CD4-positive, CD25-positive, alpha-beta regulatory T cell (primary cell): ENCODE measurements at places on chromosomes 3 and 15.

DNA sequence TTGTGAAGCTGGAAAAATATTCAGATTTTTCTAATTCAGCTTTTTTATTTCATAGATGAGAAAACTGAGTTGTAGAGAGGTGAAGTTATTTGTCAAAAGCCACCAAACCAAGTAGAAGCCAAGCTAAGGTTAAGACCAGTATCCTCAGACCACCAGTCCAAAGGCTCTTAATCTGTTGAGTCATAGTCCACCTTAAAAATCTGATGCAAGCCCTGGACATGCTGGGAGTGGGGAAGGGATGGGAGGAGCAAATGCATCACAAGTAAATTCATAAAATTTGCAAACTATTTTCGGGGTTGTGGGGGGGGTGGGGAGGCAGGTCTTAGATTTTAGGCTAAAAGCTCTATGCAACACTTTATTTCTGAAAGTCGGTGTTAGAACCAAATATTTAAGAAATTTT is 307.7 kb upstream of the SEMA6D start:
- DNase-seq = no peak

GRCh38 chr15:78950902-78951840 is 6.3 kb upstream of the CTSH start:
- peak; percentile 44 for DNase-seq

DNA sequence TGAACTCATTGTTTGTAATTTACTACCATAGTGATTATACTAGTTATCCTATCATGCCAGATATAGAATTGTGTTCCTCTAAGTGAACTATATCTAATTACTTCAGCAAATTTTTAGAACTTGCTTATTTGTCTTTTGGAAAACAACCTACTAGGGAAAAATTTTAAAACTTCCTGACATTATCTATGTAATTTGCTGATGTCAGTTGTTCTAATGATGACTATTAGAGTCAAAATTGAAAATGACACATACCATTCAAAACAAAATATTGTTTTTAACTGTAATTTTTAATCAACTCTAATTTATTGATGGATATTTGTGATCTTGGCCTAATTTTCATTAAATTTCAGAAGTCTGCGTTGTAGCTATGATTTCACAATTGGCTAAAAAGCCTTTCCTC is 106.7 kb upstream of the ROBO2 start:
- no peak for DNase-seq

GRCh38 chr3:163521261-163521660 is 1557.0 kb downstream of the SI start:
- no peak for DNase-seq

DNA sequence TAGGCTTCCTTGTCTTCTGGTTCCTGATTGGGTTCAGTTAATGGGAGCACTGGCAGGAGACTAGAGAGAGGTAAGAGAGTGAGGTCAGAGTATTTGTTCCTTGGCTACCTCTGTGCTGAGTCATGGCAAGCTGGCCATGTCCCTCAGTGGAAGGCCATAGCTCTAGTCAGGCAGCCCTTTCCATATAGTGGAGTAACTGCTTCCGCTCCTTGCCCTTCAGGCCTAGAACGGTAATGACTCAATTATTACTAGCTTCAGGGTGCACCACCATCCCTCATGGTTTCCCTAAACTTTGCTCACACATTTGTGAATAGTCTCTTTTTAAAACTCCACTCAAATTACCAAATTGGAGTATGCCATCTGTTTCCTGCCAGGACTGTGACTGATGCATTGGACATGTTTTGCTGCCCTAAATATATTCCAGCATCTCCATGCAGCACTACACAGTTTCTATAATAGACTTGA is 10.5 kb upstream of the ANO10 start:
- DNase-seq = no peak

- DNase-seq = no peak
These were observed 2.7 kb downstream of the CD47 start for GRCh38 chr3:108088146-108088545.

GRCh38 chr15:64651601-64652191 is 123.7 kb downstream of the RBPMS2 start:
- peak; percentile 15 for DNase-seq

- no peak for DNase-seq
These were observed 203.6 kb downstream of the ROBO1 start for GRCh38 chr3:79564192-79564591.

DNA sequence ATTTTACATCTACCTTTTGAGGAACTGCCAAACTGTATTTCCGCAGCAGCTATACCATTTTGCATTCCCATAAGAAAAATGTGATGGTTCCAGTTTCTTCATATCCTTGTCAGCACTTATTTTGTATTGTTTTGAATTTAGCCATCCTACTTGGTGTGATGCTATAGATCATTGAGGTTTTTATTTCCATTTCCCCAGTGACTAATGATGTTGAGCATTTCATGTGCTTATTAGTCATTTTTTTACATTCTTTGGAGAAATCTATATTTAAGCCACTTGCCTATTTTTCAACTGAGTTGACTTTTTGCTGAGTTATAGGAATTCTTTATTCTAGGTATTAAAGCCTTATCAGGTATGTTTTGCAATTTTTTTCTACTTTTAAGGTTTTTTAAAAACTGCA is 347.6 kb upstream of the RARB start:
- no peak for DNase-seq

- no peak for DNase-seq
These were observed 458.6 kb downstream of the PYDC2 start for GRCh38 chr3:191919491-191920026.

GRCh38 chr15:91335702-91336101 is 235.6 kb downstream of the SV2B start:
- no peak for DNase-seq

GRCh38 chr3:148030975-148031374 is 621.8 kb downstream of the ZIC1 start:
- DNase-seq = no peak

GRCh38 chr3:36227980-36228379 is 152.3 kb upstream of the STAC start:
- no peak for DNase-seq

GRCh38 chr15:52056496-52056895 is 37.5 kb downstream of the MAPK6 start:
- no peak for DNase-seq

DNA sequence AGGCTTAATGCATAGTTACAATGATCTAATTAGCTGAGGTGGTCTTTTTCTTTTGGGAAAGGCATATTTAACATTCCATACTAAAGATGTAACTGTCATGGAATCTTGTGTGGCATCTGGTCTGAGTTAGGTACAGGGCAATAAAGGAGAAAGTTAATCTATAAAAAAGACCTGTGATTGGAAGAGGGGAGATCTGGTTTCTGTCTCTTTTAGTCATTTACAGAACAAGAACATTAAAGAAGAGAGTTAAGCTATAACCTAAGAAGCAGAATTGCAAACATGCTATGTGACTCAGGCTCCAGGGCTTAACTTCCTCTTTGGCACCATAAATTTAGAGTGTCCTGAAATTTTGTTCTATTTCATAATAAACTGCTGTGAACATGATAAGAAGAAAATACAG is 47.2 kb upstream of the MME start:
- DNase-seq = no peak

- no peak for DNase-seq
These were observed 631 bp upstream of the PRICKLE2 start for GRCh38 chr3:64225695-64226499.

DNA sequence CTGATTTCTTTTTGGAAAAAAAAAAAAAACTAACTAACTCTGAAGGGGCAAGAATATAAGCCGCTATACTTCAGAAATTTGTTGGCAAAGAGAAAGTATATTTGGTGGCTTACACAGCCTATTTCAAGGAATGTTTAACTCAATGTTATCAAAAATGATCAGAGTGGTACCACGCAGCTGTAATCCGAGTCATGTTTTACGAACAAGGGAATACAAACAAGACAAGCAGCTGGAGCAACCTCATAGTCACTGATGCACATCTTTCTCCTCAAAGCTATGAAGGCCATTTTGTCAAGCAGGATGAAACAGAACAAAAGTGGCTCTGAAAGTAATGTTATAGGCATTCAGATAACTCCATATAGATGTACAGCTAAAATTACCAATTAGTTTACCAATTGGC is 81.2 kb downstream of the SCAPER start:
- DNase-seq = no peak

DNA sequence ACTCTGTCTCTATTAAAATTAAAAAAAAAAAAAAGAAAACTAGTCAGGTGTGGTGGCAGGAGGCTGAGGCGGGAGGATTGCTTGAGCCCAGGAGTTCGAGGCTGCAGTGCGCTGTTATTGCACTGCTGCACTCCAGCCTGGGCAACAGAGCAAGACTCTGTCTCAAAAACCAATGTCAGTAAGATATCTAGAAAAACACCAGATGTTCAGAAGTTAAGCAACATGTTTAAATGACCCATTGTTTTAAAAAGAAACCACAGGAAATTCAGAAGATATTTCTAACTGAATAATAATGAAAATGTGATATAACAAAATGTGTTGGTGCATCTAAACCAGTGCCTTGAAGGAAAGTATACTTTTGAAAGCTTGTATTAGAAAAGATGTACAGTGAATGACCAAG is 203.4 kb upstream of the CGNL1 start:
- peak; percentile 13 for DNase-seq

GRCh38 chr3:157671656-157672055 is 168.4 kb upstream of the VEPH1 start:
- no peak for DNase-seq

DNA sequence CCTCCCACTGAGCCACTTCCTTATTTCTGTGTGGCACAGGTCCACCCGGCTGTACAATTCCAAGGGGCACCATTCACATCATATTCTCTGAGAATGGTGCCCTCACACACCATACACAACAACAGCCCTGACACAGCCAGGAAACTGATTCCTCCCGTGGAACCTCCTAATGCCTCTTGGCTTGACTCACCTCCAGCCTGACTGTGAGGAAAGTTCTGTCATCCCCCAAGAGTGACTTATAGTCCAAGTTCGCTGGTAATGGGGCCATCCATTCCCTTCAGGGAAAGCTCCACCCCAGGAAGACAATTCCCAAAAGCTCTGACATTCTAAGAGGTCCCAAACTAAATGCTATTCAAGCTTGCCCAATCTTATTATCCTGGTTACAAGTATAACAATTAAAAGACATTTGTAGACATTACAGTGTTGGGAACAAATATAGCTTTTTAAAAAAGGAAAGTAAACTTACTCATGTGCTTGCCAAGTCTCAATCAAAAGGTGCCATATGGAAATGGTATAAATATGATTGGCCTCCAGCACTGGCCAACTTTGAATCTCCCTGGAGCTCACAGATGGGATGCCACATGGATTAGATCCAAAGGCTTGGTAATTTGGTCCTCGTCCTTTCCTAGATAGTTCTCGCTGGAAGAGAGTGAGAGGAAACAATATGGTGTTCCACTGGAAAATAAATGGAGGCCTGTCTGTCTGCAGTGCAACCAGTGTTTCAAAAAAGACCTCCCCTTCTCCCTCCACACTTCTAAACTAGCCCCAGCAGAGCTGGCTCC is 56.3 kb upstream of the PSMD6 start:
- DNase-seq = no peak

DNA sequence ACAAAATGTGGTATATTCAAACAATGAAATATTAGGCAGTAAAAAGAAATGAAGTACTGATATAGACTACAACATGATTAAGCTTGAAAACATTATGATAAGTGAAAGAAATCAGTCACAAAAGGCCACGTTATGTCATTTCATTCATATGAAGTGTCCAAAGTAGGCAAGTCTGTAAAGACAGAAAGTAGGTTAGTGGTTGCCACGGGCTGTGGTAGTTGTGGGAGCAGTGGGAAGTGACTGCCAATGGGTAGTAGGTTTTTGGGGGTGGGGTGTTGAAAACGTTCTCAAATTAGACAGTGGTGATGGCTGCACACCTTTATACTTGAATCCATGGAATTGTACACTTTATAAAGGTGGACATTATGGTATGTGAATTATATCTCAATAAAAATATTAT is 12.1 kb downstream of the GALNT15 start:
- DNase-seq = no peak

GRCh38 chr3:45597581-45597980 is 3.0 kb downstream of the LIMD1 start:
- no peak for DNase-seq

- DNase-seq = no peak
These were observed 15.7 kb upstream of the RBP1 start for GRCh38 chr3:139555249-139555648.

DNA sequence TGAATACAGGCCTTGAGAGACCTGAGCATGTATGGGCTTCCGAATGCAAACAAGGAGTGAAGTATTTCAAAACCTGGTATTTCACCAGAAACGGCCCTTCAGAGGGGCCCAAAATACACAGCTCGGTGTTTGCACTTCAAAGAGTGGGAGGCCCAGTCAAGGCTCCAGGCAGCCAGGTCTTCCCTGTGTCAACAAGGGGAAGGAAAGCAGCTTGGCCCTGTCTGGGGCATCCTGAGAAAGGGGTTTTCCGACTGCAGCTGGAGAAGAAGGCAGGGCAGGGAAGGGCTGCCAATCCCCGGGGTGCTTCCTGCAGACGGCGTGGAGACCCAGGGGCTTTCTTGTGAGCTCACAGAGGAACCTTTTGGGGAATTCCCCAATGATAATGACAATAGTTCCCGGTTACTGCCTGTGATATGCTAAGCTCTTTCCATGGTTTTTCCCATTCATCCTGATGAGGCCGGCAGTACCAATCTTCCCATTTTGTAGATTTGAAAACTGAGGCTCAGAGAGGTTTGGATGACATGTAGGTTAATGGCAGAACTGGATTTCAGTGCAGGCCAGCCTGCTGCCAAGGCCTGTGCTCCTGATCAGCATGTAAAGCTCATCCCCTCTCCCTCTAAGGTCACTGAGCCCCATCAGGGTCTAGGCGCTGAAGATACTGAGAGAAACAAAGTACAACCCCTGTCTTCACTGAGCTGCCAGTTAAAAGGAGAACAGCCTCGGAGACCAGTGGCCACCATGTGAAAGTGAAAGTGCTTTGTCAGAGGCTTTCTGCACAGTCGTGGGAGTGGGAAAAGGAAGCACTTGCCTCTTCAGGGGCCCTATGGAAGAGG is 43.0 kb upstream of the TLE3 start:
- DNase-seq = peak; percentile 13

DNA sequence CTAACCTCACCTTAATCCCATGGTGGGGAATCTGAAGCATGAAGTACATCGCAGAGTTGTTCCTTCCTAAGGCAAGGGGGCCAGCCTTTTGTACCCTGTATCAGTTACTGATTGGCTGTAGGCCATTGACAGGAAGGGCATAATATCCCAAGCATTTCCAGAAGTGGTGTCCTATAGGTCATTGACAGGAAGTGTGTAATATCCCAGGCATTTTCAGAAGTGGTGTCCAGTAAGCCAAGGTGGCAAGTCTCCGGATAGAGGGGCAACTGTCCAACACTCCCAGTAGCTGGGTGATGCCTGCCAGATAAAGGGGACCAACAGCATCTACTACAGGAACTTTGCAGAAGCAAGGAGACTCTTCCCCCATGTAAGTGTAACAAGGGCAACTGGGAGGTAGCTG is 52.1 kb upstream of the MYRIP start:
- DNase-seq = no peak

DNA sequence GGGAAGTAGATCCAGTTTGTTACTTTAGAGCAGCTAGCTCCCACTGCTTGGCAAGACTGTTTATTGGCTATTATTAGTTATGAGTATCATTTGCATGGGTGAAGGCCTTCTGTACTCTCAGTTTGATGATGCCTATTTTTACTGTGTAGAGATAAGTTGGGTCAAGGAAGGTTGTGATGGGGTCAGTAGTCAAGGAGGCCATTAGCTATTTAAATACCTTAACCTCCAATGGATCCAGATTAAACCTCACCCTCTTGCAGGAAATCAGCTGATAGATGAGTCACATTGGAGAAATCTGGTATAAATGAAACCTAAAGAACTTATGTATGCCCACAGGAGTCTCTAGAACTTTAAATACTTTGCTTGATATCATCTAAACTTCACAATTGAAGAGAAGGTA is 45.0 kb downstream of the THBS1 start:
- DNase-seq = no peak
